ENCODE measurements at places on chromosomes 2 and 18. TPM values are rescaled to one million over a fixed set of nuclear protein-coding genes. Genes with fewer than 3 reads are reported as not detected.

The DNER gene
- 3.7 TPM for total RNA-seq

The AMER3 gene
- 0.13 TPM for total RNA-seq

The MERTK gene
- total RNA-seq: 7.3 TPM

The CHRNG gene
- not detected for total RNA-seq

The CFAP65 gene
- 0.48 TPM for total RNA-seq

The CD8B gene
- total RNA-seq: 0.71 TPM

- H3K4me1 ChIP-seq: no peaks in the 10 kb centered on the region
- no peak overlapping the region for H3K27ac ChIP-seq
- no peak overlapping the region for H3K4me3 ChIP-seq
- H3K36me3 ChIP-seq: peaks cover 16% of the 10 kb centered on the region
- H3K27me3 ChIP-seq: no peaks in the 10 kb centered on the region
These were observed 3.5 kb upstream of the C2orf74 start for GRCh38 chr2:61158356-61158955.

DNA sequence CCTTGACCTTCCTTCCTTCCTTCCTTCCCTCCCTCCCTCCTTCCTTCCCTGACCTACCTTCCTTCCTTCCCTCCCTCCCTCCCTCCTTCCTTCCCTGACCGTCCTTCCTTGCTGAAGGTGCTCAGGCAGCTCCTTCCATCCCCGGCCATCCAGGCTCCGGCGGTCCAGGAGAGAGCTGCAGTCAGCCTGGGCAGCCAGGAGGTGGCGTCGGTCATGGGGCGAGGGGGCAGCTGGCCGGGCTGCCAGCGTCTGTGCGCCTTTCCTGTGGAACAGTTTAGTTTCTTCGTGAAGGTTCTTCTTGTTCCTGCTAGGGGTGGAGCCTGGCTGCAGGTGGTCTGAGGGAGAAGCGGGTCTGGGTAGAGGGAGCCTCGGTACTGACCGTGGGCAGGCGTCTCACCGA lies 15.7 kb downstream of the GPR35 start:
- no peak overlapping the region for H3K27ac ChIP-seq
- no peaks in the 10 kb centered on the region for H3K4me1 ChIP-seq
- DNase-seq: peak; percentile 82
- peaks cover 3% of the 10 kb centered on the region for H3K27me3 ChIP-seq
- H3K4me3 ChIP-seq: no peak overlapping the region

DNA sequence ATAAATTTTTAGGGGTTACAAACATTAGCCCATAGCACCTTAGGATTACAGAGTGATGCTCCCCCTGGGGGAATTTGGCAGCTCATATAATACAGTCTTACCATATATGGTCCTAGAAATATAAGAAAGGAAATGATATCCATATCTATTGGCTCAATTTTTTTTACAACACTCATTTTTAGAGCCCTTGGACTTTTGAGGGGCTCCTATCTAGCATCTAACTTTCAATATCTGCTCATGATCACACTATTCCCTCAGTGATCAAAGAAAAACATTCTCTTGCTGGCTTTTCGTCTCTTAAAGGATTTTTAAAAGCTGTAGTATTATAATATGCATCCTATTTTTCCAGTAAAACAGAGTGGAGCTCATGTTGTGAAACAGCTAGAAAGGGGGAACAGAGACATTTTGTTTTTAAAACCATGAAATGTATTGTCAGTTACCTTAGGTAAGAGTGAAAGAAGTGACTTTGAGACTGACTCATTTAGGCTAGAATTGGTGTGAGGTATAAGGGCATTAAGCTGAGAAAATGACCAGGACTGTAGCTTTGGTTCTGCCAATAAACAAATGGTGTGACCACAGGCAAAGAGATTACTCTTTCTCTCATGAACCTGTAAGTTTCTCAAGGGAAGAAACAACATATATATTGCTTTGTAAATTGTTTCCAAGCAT lies 65.8 kb downstream of the ALPK2 start:
- H3K4me1 ChIP-seq: no peaks in the 10 kb centered on the region
- DNase-seq: no peak
- H3K27ac ChIP-seq: no peak overlapping the region
- H3K27me3 ChIP-seq: peaks cover 2% of the 10 kb centered on the region
- peaks cover 3% of the 10 kb centered on the region for H3K36me3 ChIP-seq

DNA sequence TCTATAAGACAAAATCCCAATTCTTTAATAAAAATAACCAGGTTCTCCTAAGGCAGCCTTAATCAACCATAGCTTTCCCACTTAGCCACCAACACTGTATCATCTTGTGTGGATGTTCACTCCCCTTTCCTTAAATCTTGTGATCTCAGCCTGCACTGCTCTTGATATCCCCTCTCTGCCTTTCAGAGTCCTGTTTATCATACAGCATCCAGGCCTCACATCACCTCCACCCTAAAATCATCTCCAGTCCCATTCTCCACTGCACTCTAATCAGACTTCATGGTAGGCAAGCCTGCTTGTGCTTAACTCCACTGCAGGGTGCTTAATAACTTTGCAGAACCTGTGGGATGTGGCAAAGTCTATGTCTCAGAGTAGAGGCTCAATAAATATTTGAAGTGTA lies 18.8 kb downstream of the ARHGAP15 start:
- H3K27me3 ChIP-seq: no peaks in the 10 kb centered on the region
- H3K27ac ChIP-seq: no peak overlapping the region
- peaks cover 10% of the 10 kb centered on the region for H3K4me1 ChIP-seq
- DNase-seq: no peak
- H3K36me3 ChIP-seq: no peaks in the 10 kb centered on the region

- no peak overlapping the region for H3K4me3 ChIP-seq
- DNase-seq: no peak
- H3K4me1 ChIP-seq: no peaks in the 10 kb centered on the region
- no peaks in the 10 kb centered on the region for H3K27me3 ChIP-seq
These were observed 149.5 kb upstream of the RBBP8 start for GRCh38 chr18:22783662-22784076.

DNA sequence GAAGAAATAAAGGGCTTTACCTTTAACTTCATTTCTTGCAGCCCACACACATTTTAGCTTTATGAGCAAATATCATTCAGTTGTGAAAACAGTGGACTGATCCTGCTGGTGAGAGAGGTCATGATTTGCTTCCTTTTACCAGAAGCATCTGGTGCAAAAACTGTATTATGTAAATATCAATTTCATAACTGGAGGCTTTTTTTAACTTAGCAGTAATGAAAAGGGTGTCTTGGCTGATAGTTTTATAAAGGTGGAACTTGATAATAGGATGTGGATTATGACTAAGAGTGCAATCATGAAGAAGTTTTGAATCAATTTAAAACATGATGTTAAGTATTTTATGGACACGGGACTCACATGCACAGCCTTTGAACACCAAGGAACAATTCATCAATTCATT lies 304.4 kb downstream of the GULP1 start:
- H3K27me3 ChIP-seq: no peaks in the 10 kb centered on the region
- no peak overlapping the region for H3K27ac ChIP-seq
- H3K4me3 ChIP-seq: no peak overlapping the region
- no peak for DNase-seq

DNA sequence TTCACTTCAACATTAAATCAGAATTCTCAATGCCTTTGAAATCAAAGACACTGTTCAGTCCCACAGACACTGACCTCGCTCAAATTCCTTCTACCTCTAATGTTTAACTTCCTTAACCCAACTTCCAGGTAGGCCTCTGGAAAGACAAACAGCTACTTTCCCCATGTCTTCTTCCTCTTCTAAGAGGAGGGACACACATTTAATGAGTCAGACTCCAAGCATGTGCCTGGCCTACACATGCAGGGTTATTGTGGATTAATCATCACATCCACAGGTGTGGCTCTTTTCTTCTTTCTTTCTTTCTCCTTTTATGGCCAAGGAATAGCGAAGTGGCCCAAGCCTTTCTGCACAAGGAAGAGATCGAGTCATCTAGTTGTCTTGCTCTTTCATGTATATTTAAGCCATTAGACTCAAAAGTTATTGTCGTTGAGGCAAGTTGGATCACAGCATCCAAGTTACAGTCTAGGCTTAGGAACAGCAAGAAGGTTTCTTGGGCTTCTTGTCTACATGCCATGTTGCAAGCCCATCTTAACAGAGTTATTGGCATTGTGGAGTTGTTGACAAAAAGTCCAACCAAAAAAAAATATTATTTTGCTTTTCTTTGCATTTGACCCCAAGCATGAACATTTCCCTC lies 387.8 kb downstream of the IRS1 start:
- no peak overlapping the region for H3K27ac ChIP-seq
- H3K4me1 ChIP-seq: peaks cover 14% of the 10 kb centered on the region
- DNase-seq: no peak
- H3K27me3 ChIP-seq: no peaks in the 10 kb centered on the region

GRCh38 chr2:15911686-15912085 lies 28.7 kb upstream of the MYCN start:
- no peaks in the 10 kb centered on the region for H3K36me3 ChIP-seq
- no peak for DNase-seq
- no peak overlapping the region for H3K27ac ChIP-seq
- no peaks in the 10 kb centered on the region for H3K27me3 ChIP-seq

- H3K4me1 ChIP-seq: peaks cover 8% of the 10 kb centered on the region
- no peaks in the 10 kb centered on the region for H3K36me3 ChIP-seq
- DNase-seq: no peak
- H3K27me3 ChIP-seq: no peaks in the 10 kb centered on the region
- H3K27ac ChIP-seq: no peak overlapping the region
These were observed 160.6 kb downstream of the METTL4 start for GRCh38 chr18:2410688-2411087.

Data from WTC11 (cell line).